ENCODE measurements at places on chromosomes 6 and 20.

- no peak for DNase-seq
Observed at GRCh38 chr6:56483929-56484328, 158.8 kb downstream of the DST start.

DNA sequence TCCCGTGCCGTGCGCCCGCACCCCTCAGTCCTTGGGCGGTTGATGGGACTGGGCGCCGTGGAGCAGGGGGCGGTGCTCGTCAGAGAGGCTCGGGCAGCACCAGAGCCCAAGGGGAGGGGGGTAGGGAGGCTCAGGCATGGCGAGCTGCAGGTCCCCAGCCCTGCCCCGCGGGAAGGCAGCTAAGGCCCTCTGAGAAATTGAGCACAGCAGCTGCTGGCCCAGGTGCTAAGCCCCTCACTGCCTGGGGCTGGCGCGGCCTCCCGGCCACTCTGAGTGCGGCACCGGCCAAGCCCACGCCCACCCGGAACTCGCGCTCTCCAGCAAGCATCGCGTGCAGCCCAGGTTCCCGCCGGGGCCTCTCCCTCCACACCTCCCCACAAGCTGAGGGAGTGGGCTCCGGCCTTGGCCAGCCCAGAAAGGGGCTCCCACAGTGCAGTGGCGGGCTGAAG, 16.4 kb downstream of the SOX4 start:
- DNase-seq, result no peak

GRCh38 chr6:152897807-152898399, 84.9 kb downstream of the FBXO5 start:
- no peak for DNase-seq

DNA sequence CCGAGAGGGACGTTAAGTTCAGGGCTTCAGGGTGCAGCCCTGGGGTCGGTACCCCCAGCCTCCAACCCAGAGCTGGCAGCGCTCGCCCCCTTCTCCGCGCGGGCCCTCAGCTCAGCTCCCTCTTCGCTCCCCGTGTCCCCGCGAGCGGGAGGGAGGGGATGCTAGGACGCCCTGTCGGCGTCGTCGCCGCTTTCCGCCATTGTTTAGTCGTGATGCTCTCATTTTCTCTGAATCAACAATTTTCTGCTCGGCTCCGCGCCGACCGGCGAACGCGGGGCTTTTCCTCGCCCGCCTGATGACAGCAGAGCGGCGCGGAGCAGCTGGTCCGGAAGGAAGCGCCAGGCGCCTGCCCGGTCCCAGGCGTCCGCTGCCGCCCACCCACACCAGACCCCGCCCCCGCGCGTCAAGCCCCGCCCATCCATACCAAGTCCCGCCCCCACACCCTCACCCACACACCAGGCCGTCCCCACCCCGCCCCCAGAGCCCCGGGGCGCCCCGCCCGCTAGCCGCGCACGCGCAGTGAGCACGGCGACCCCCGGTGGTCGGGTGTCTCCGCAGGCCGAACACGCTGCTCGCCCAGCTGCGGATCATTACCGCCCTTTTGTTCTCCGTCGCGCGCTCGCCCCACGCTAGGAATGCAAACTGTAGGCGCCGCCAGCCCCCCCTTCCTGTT, 50.1 kb upstream of the SLC32A1 start:
- no peak for DNase-seq

GRCh38 chr6:162387718-162388382, 339.7 kb downstream of the PRKN start:
- no peak for DNase-seq

GRCh38 chr6:105211831-105212230, 32.0 kb upstream of the POPDC3 start:
- no peak for DNase-seq

- no peak for DNase-seq
Observed at GRCh38 chr20:24820345-24820744, 128.7 kb upstream of the CST7 start.

- no peak for DNase-seq
Observed at GRCh38 chr6:26414281-26414680, 12.2 kb downstream of the BTN3A1 start.

DNA sequence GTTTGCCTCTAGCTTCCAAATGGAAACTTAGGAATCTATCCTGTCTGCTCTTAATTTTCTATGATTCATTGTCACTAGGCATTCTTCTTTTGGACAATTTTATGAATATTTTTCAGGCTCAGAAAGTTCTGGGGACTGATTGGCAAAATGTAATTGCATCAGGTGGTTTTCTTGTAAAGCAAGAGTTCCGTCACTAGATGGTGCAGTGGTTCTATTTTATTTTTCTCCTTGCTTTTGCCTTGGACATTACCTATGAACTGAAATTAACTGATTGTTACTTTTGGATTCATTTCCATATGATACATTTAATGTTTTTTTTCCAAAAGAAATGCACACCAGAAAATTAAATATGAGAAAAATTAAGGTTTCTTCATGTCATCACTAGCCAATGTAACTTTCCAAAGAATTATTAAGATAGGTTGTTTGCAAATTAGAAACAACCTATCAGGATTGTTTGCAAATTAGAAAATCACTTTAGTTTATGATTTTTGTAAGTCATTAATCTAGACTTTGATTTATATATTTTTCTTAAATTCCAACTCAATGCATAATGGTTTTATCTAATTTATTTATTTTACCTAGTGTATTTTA, 48.0 kb downstream of the TMEM170B start:
- no peak for DNase-seq

DNA sequence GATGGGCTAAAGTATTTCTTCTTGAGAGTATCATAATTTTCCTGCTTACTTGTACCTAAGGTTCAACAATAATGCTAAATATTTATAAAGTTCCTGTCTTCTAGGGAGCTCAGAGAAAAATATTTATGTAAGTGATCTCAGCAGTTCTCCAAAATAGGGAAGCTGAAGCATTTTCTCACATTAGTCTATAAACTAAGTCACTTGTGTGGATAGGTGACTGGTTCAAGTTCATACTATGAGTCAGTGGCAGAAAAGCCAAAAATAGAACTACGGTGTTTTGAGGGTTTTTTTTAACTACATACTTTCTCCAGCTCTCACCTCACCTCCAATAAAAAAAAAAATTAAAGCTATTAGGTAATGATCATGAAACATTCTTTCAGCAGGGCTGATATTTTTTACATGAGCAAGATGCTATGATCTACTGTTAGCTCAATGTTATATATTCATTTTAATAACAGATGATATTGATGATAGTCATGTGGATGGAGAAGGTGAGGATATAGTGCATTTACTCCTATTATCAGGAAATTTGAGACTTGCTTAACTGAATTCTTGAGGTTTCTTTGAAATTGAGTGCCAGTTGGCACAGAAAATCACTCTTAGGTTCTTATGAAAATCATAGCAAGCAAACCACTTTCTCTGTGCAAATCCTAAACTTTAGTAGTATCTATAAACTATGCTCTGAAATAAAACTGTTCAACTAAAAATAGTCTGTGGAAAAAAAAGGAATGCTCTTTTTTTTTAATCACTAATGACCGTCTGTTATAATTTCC, 4.1 kb upstream of the MOXD1 start:
- DNase-seq, result no peak

GRCh38 chr20:50498071-50498776, 12.0 kb upstream of the PTPN1 start:
- DNase-seq, result no peak

GRCh38 chr20:15854911-15855310, 718.3 kb downstream of the KIF16B start:
- no peak for DNase-seq
